T follicular helper cell (primary cell): ENCODE measurements at places on chromosomes 13 and 19.

DNA sequence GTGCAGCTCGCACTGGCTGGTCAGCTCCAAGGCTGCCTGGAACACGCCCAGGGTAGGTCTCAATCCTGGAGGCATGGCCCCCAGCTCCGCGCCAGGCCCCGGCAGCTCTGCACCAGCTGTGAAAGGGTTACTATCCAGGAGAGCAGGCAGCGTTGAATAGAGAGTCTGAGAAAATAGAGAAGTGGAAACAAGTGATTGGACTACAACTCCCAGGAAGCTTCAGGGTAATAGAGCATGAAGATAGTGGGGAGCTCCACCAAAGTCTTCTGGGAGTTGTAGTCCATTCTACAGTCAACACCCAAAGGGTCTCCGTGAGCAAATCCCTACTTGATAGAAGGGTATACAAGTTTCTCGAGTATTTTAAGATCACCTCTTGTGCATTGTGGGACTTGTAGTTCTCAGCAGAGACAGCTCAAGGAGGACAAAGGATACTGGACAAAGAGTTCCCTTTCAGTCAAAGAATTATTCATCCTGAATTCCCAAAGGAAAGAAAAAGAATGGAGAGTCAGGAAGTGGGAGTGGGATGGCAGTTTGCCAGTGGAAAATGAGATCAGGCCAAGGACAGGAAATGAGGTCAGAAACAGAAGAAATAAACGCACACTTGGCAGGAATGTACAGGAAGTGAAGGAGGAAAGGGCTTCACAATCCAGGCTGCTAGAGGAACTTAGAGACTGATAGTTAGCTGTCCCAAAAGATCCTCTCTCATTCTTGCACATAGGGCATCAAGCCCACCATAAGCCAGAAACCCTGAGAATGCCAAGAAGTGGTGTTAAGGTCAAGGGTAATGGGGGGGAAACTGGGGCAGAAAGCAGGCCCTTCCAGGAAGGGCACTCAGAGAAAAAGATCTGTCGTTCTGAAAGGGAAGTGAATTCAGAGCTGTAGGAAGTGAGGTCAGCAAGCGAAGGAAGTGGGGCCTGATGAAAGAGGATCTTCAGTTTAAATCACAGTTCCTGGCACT, 5.5 kb upstream of the MAMSTR start:
- DNase-seq: no peak

DNA sequence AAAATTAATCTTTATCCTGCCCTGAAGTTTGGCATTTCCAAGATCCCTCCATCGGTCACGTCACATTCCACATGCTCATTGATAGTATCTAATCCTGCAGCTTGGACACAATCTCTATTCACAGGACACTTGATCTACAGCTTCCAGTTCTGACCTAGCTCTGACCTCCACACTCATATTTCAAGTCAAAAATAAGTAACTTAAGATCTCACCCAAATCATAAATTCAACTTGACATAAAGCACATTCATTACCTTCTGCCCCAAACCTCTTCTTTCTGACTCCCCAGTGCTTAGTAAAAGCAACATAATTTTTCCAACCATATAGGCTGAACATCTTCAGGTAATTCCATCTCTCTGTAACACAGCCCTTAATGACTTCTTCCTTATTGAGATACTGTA, 880.2 kb downstream of the PCDH9 start:
- no peak for DNase-seq

- no peak for DNase-seq
These were observed 477 bp upstream of the PLEKHF1 start for GRCh38 chr19:29664753-29665214.

GRCh38 chr13:110001670-110002275, 215.4 kb upstream of the IRS2 start:
- no peak for DNase-seq
